Activated naive CD4-positive, alpha-beta T cell treated with anti-CD3 and anti-CD28 coated beads for 36 hours (primary cell): ENCODE measurements at places on chromosomes 13 and 19. TPM values are rescaled to one million over a fixed set of nuclear protein-coding genes. Genes with fewer than 3 reads are reported as not detected.

ZNF555 gene
- total RNA-seq = 1.7 TPM

SLC6A16 gene
- total RNA-seq = 0.77 TPM

SIGLEC14 gene
- not detected for total RNA-seq

ERICH6B gene
- total RNA-seq = not detected

PRMT1 gene
- 394 TPM for total RNA-seq

CD70 gene
- 3.7 TPM for total RNA-seq

CLEC17A gene
- total RNA-seq = 0.26 TPM

F10 gene
- not detected for total RNA-seq

ZNF507 gene
- 21.5 TPM for total RNA-seq

SELENOV gene
- total RNA-seq = not detected

KIR2DL1 gene
- not detected for total RNA-seq

SCAMP4 gene
- 12.1 TPM for total RNA-seq

CNFN gene
- not detected for total RNA-seq

KLF1 gene
- total RNA-seq = 0.17 TPM

SOX1 gene
- not detected for total RNA-seq

C13orf46 gene
- total RNA-seq = 1.8 TPM

SPACA4 gene
- total RNA-seq = not detected
